ENCODE measurements at places on chromosomes 4 and X.

DNA sequence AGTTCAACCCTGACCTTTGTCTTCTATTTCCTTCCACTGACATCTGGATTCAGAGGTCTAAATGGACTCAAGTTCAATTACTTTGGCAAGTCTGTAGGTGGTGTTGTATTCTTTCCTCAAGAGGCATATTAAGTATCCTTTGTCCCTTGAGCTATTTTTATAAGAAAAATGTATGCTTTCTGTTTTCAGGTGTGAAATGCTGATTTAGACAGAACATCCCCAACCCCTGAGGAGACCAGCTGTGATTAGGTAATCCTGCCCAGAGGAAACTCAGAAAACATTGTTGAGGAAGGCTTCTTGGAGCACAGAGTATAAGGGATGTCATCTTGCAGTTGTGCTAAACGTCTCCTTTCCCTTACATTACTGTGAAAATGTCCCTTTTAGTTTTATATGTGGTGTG, 46.6 kb upstream of the EGFL6 start:
- no peak for DNase-seq

GRCh38 chr4:17574206-17574605, 2.8 kb upstream of the LAP3 start:
- no peak for DNase-seq

DNA sequence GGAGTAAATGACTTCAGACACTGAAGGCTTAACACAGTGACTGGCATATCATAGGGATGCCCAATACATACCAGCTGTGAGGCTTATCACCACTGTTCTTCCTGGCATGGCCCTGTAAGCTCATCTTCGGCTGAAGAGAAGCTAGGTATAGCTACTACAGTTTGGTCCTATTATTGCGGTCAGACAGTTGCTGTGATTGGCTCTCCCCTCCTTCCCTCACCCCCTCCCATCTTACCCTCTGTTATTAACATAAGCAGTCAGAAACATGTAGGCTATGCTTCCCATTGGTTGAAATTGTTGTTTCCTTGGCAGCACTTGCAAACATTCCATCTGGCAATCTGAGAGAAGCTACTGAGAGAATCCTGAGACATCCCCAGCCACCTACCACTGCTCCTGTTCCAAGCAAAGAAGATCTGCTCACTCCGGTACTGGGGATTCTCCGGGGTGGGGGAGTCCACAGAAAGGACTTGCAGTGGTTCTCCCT, at the start of gene AKAP14:
Gene AKAP14, plus strand, starts transcription at position 51 of the 484 bp plus-strand sequence. CDS start 7,331 bp downstream, outside the sequence.
- DNase-seq, result no peak

- DNase-seq, result no peak
Measured at GRCh38 chrX:108946531-108946930, 210.2 kb upstream of the IRS4 start.

GRCh38 chr4:140793291-140793690, 37.1 kb upstream of the TBC1D9 start:
- no peak for DNase-seq

- no peak for DNase-seq
Measured at GRCh38 chrX:122500556-122500955, 683.5 kb upstream of the GRIA3 start.

GRCh38 chr4:108080747-108081146, 88.0 kb downstream of the LEF1 start:
- DNase-seq, result no peak

DNA sequence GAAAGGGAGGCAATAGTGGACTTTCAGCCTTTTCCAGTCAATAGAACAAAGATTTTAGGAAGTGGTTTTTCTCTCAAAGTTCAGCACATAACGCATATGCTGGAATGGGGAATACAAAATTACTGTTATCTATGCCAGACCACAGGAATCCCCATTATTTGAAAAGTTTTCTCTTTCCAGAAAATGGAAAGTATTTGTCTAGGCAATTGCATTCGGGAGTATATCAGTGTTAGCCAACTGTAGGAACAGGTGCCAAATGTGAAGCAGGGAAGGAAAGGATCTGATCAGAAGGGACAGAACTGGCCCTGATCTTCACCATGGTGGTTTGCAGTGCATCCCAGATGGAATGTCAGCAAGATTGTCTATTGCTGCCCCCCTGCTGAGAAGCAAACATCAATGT, 213.6 kb downstream of the CPE start:
- no peak for DNase-seq

- DNase-seq, result no peak
Measured at GRCh38 chr4:31674313-31674947, 954.3 kb downstream of the PCDH7 start.

DNA sequence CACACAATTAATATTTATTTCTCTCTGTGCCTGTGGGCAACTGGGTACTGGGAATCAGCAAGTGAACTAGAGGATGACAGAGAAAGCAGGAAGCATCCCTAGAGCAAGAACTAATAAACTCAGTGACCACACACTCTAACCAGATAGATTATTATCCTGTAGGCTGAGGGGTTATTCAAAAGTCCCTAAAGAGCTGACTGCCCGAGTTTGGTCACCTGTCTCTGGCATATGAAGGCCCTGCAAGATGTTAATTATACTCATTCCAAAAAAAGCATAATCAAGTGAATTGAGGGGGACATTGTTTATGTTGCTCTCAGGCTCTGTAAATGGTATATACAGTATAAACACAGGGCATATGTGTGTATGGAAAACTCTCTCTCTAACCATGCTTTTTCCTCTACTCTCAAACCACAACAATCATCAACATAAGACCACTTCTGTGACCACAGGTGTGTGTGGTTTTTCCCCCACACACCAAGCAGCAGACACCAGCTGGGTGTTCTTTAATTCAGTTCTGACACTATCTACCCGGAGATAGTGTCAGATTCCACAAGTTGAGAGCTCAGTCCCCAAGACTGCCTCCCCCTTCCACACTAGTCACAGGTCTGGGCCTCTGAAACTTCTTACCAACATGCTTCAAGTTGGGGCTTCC, 6.2 kb upstream of the HPSE start:
- DNase-seq, result no peak

- DNase-seq, result no peak
Measured at GRCh38 chr4:95528388-95528948, 20.3 kb downstream of the UNC5C start.

DNA sequence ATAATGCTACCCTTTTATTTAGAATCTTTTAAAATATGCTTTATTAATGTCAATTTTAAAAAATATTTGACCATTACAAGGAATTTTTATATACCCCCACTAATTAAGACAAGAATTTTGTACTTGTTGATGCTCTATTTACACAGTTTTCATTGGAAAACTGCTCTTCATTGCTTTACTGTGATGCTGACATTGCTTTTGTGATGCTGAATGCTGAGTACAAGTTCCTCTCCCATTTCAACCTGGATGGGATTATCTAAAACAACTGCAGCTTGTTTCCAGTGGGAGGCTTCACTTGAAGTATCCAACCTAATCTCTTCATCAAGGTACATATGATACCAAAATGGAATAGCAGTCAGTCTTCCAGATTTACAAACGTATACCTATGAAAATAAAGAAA, 21.2 kb downstream of the TMEM184C start:
- DNase-seq, result no peak

DNA sequence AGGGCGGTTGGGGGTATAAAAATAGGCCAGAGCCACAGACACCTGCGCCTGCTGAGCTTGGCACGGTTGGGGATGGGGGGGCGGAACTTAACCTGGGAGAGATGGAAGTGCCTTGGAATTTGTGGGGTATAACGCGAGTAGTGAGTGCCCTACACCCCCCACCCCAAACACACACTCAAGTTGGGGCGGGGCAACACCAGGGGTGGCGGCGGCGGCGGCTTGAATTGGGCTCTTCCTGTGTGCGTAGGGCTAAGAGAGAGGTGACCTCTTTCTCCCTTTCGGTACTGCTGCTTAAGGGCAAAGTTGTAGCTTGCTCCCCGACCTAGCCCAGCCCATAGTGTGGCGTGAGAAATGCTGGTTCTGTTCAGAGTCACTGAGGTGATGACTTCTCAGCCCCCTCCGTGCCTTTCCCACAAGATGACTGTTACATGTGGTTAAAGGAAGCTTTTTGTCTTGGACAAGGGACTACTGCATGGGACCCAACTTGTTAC, 839 bp downstream of the STK26 start:
- peak; percentile 36 for DNase-seq

DNA sequence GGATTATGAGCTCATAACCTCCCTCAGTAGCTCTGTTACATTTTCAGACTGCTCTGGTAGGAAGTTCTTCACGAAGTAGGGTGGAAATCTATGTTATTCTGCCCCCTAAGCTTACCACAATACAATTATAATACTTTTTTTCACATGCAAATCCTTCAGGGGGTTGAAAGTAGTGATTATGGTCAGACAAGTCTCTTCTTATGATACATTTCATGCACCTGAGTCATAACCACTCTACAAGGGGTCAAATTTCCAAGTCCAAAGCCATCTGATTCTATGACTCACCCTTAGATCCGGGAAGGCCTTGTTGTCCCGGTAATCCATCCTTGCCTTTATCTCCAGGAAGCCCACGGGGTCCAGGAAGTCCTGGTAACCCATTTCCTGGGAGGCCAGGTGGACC, 95.2 kb downstream of the ATG4A start:
- no peak for DNase-seq

- no peak for DNase-seq
Measured at GRCh38 chr4:48827622-48828021, 3.3 kb upstream of the OCIAD1 start.

DNA sequence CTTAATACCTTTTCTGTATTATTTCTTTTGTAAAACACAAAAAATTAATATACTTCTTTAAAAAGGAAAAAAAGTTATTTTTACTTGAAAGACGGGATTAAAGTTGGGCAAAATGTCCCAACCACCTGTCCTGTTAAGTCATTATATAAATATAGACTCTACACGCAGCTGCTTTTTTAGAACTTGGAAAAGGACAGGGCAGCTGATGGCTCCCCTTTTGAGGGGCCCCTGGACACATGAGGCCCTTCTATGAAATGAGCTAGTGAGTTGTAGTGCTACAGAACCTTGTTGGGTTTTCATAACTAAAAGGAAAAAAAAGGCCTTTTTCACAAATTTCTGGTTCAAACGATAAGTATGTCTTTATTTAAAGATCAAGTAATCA, 600 bp upstream of the BEX2 start:
- no peak for DNase-seq

DNA sequence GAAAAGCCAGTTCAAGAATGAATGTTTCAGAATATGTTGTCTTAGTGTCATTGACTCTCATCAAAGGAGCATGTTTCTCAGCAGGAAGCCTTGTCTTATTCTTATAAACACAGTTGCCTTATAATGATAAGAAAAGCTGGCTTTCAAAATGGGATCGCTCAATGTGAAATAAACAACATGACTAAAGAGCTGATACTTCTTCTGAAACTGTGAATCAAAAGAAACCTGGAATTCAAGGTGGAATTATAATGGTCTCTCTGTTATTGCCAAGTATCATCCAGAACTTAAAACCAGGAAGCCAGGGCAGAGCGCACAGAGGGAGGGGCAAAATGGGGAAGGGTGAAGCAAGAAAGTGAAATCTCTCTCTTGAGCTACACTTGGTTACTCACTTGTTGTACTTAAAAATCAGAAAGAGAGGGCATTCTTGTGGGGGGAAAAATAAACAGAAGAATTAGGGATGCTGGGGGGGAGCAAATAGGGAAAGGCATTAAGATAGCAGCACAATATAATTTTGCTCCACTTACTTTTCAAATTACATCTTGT, 270.0 kb downstream of the MAPK10 start:
- DNase-seq, result no peak

- DNase-seq, result no peak
Measured at GRCh38 chr4:120940547-120940946, 18.0 kb upstream of the PRDM5 start.

GRCh38 chr4:26402458-26402857, 81.6 kb downstream of the RBPJ start:
- no peak for DNase-seq

Data from NCI-H2081 (cell line).